Activated naive CD8-positive, alpha-beta T cell treated with anti-CD3 and anti-CD28 coated beads for 36 hours (primary cell): ENCODE measurements at places on chromosomes 7 and 10.
A peak's percentile ranks its signal among the peaks of the same experiment; 100 is the strongest.

GRCh38 chr7:5296611-5297226 lies 14.0 kb downstream of the SLC29A4 start:
- DNase-seq, result peak; percentile 62

DNA sequence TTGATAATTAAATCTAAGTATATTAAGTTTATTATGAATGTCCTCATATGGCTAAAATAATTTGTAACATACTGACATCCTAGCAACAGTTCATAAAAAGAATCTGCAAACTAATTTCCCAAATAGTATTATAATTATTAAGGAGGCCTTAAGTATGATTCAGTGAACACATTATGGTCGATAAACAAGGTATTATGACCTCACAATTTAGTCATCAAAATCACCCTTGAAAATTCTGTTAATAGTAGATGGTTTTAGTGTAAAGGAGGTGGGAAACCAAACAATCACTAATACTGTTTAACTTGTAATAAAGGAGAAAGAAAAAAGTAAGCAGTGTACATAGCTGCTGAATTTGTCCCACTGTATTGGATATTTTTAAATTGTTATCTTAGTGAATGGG lies 2.1 kb downstream of the ETV1 start:
- no peak for DNase-seq

GRCh38 chr7:43785420-43785819 lies 26.9 kb downstream of the BLVRA start:
- no peak for DNase-seq

GRCh38 chr10:18949391-18949790 lies 99.2 kb upstream of the MALRD1 start:
- DNase-seq, result no peak

DNA sequence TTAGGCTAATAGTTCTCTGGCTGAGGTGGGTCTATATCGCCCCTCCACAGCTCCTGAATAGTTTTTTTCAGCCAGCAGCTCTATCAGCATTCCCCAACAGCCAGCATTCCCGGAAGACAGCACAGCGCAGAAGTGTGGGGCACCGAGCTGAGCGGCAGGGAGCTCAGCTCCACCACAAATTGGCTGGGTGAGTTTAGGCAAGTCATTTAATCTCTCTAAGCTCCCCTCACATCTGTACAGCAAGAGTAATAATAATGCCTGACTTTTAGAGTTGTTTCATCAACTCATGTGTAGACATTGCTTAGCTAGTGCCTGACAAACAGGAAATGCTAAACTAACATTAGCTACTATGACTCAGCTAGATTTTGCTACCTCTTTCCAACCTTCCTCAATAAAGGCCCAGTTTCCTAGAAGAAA lies 247.9 kb upstream of the PTN start:
- no peak for DNase-seq
